ENCODE measurements at places on chromosomes 16 and 17.

- no peak for DNase-seq
These were observed 368.6 kb downstream of the CDH13 start for GRCh38 chr16:82995286-82995923.

DNA sequence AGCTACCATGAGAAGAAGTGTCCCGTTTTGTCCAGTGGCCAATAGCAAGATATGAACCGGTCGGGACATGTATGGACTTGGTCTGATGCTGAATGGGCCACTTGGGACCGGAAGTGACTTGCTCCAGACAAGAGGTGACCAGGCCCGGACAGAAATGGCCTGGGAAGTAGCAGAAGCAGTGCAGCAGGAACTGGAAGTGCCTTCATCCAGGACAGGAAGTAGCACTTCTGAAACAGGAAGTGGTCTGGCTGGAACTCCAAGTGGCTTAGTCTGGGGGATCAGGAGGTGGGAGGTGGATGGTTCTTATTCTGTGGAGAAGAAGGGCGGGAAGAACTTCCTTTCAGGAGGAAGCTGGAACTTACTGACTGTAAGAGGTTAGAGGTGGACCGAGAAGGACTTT is 5.3 kb downstream of the EFNB3 start:
- DNase-seq = no peak

GRCh38 chr17:35548208-35548810 is 10.8 kb upstream of the SLFN12L start:
- no peak for DNase-seq

GRCh38 chr17:75242461-75243042 is 18.9 kb downstream of the GGA3 start:
- no peak for DNase-seq

DNA sequence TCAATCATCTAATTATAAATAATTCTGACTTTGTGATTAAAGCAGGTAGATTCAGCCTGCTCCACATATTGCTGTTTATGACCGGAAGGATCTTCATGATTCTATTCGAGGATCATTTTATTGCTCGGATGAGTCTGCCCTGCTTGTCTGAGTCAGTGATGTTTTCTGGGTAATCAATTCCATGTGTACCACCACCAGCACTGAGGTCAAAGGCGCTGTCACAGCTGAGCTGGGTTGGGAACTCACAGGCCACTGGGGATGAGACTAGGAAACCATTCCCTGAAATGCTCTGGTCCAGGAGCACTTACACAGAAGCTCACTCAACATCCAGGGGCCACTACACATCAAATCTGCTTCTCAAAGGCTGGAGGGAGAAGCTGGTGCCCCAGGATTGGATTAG is 30.4 kb upstream of the ERN1 start:
- no peak for DNase-seq

DNA sequence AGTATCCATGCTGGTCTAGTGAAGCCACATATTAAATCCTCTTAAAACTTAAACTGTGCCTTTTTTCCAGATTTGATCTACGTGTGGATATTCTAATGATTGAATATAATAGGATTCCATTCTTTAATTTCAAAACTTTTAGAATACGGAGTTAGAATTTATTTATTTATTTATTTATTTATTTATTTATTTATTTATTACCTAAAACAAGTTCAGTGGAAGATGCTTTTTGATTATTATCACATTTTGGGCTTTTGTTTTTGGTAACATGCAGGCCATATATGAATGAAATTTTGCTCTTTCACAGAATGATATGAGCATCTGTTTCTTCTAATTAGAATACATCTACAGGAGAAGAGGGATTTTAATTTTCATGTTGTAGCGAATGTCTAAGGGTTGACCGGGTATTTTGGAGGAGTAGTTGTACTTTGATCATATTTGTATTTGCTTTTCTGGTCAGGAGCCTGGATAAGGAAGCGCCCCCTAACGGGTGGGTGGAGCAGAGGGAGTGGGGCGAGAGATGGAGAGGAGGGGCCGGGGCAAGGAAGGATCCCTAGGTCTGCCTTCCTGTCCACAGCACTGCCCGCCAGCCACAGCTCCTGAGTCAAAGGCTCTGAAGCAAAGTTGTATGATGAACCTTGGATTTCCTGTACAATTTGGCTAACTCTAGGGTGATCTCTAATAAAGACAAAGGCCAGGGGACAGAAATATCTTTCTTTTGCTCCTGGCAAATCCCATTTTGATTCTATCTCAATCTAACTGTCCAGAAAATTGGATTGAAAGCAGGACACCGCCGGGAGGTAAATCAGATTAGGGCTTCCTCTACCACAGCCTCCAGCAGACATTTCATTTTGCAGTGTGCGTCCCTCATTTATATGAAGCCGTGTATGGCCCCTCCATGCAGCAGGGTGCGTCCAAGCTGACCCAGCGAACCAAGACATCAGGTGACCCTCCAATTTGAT is 149.1 kb downstream of the PRKCA start:
- DNase-seq = no peak

DNA sequence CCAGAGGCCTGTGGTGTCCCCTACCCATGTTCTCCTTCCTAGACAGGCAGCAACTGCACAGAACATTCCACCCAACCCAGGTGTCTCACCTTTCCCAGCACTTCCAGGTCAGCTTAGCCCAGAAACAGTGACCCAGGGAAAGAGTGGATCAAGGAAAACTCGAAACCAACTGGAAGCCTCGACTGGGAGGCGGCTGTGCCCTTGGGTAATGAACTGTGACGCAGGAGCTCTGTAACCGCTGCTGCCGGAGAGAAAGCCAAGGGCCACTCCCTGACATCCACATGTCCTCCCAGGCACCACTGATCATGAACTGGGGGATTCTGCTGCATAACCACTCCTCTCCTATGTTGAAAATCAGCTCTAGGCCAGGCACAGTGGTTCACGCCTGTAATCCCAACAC is 34.4 kb downstream of the WDR59 start:
- DNase-seq = no peak

GRCh38 chr17:38698760-38699159 is 6.3 kb upstream of the MLLT6 start:
- DNase-seq = no peak

DNA sequence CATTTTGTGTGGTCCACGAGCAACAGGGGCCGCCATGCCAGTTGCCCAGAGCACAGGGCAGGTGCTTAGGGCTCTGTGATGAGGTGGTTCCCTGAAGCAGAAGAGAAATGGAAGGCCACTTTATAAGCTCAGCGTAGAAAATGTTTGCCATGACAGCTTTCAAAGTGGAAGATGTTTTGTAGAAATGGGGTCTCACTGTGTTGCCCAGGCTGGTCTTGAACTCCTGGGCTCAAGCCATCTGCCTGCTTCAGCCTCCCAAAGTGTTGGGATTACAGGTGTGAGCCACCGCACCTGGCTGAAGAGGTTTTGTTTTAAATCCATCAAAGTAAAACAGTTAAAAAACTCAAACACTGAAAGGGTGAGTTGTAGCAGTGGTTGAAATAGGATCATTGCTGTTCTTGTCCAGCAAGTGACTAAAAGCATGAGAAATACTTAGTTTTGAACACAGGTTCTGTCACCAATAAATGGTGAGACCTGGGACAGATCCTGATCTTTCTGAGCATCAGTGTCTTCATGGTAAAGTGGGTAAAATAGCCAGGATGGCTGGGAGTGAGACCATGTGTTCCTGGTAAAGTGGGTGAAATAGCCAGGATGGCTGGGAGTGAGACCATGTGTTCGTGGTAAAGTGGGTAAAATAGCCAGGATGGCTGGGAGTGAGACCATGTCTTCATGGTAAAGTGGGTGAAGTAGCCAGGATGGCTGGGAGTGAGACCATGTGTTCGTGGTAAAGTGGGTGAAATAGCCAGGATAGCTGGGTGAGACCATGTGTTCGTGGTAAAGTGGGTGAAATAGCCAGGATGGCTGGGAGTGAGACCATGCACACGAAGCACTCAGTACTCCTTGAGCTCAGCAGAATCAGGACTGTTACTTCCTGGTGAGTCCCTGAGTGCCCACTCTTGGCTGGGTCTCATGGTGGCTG is 46.0 kb downstream of the BANP start:
- DNase-seq = no peak

DNA sequence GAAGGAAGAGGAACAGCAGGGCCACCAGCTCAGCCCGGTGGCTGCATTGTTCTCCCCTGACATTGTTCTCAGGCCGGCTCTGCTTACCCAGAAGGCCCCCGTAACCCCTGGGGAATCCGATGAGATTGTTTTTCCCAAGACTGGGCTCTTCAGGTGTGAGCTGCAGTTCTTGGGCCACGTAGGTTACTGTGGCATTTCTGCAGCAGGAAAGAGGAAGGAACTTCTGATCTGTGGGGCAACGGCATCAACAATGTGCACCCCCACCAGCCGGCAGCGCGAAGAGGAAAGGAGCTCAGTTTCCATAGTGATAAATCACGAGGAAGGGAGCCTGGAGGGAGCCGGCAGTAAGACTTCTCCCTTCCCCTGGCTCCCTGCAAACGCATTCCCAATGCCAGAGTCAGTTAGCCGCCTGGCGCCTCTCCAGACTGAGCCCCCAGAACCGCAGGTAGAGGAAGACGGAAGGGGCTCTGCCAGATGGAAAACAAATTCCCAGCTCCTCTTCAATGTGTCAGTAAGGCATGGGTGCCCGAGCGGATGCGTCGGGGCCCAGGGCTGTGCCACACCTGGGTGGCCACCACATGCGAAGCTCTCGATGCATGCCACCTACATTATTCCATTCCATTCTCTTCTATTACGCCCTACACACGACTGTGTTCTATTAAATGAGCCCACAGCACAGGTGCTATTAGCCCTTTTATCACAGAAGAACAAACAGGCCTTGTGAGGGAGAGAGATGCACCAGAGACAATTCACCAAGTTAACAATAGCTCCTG is 21.5 kb upstream of the PECAM1 start:
- no peak for DNase-seq
